ENCODE measurements at places on chromosomes 5 and 9. TPM values are rescaled to one million over a fixed set of nuclear protein-coding genes. Genes with fewer than 3 reads are reported as not detected.

Gene CCL19
- total RNA-seq = 0.35 TPM

Gene GTF2H2
- total RNA-seq = 32.6 TPM

Gene CFAP77
- total RNA-seq = not detected

Gene HAVCR1
- 0.04 TPM for total RNA-seq

Gene CD72
- total RNA-seq = 1.6 TPM

Gene SREK1
- total RNA-seq = 63.4 TPM

Gene GNPDA1
- 26.5 TPM for total RNA-seq

Gene XPA
- 18.4 TPM for total RNA-seq

Gene PCDHB5
- 3.1 TPM for total RNA-seq

Gene TNFSF15
- total RNA-seq = 0.35 TPM

Gene ANGPTL2
- 75.6 TPM for total RNA-seq
